ENCODE measurements at places on chromosomes 7 and 10.

- no peak for DNase-seq
Observed at GRCh38 chr10:13404305-13404759, 56.2 kb upstream of the SEPHS1 start.

DNA sequence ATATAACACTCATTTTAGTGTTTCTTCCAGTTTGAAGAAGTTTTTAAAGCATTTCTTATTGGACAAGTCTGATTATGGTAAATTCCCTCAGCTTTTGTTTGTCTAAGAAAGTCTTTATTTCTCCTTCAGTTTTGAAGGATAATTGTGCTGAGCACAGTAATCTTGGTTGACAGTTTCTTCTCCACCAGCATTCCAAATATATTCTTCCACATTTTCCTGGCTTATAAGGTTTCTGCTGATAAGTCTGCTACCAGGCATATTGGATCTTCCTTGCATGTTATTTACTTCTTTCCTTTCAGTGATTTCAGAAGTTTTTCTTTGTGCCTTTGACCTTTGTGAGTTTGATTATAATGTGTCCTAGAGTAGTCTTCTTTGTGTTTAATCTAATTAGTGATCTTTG is 210.7 kb downstream of the ADK start:
- DNase-seq = no peak

- DNase-seq = no peak
Observed at GRCh38 chr10:128463991-128464760, 338.0 kb upstream of the MKI67 start.

DNA sequence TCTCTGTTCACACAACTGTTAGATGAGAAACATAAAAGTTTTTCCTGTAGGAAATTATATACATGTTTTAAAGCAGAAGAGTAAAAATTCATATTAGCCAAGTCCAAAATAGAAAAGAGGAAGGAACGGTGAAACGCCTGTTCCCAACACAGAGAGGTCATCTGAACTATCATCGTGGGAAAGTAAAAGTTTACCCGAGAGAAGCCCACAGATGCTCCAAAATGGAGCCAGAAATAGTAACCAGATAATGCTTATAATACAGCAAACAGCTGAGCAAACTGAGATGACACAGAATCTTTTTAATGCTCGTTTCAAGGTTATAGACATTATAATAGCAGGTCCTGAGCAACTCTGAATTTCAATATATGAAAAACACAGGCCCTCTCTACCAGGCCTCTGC is 24.5 kb downstream of the FRMD4A start:
- DNase-seq = no peak

Measured in SIG-M5 (cell line).